HT1080 (cell line): ENCODE measurements at places on chromosomes 4 and X. TPM values are rescaled to one million over a fixed set of nuclear protein-coding genes. Genes with fewer than 3 reads are reported as not detected.

GRCh38 chr4:70737006-70737405, 15.2 kb downstream of the RUFY3 start:
- DNase-seq: no peak

DNA sequence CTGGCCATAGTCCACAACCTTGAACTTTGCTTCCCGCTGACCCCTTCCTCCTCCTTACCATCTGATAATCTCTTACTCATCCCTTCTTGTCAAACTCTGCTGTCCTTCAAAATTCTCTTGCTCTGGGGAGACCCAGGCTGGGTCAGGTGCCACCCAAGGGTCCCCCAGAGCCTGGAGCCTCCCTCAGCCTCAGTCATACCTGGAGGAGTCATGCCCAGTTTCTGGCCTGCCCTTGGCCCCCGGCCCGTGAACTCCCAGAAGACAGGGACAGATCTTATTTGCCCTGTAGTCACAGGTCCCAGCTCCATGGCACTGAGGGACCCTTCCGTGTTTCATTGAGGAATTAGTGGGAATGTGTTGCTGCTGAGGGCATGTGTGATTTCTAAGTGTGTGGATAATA, 4.7 kb upstream of the GPR78 start:
- no peak for DNase-seq

GRCh38 chr4:25913056-25913850, 767 bp upstream of the SMIM20 start:
- peak; percentile 36 for DNase-seq

GRCh38 chrX:42973321-42973720, 195.4 kb upstream of the PPP1R2C start:
- DNase-seq: peak; percentile 11

DNA sequence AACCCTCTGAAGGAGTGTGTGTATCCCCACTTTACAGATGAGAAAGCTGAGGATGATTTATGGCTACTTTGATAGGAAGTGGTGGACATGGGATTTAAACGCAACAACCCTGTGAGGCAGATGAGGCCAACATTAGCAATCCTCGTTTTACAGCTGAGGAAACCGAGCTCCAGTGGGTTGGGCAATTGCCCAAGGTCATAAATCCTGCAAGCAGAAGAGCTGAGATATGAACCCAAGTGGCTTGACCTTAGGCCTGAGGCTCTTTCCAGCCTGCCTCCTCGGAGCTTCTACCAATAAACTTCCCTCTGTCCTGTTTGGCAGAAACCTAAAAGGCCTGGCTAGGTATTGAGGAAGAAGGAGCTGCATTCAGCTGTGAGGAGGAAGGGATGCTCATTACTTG, 185.5 kb upstream of the RBPJ start:
- DNase-seq: no peak

NPFFR2 gene
- total RNA-seq: 8.3 and 13.6 TPM in 2 replicates
